NCI-H1436 treated with DMSO at 0.1 percent for 48 hours (cell line): ENCODE measurements at places on chromosomes 3 and 15.

- DNase-seq, result no peak
These were observed 24.4 kb downstream of the SEC61A1 start for GRCh38 chr3:128076483-128077201.

DNA sequence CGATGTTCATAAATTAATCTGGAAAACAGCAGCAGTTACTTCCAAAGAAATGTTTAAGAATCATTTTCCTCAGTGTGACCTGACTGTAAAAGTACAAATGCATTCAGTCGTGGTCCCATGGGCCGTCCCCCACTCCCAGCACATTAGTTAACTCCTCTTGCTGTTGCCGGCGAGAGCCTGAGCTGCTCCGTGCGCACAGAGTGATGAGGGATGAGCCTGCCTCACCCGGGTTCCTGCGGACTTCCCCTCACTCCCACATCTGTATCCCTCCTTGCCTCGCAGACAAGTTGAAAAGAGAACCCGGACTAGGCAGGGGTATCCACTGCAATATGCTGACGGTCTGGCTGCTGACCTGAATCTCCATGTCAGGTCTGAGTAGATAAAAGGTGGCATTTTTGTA lies 861.7 kb upstream of the NR2F2 start:
- DNase-seq, result no peak

DNA sequence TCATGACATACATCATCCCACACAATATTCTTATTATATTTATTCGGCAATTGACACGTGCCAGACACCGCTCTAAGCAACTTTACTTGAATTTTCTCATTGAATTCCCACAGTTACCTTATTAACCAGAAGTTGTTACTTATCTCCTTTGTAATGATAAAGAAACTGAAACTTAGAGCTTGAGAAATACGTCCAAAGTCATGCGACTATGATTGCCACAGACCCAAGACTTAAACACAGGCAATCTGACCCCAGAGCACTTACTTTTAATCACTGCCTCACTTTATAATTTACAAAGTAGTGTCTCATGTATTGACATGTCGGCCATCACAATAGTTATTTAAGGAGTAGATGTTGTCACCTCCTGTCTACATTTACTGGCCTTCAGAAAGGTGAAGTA lies 64.7 kb downstream of the ATP13A4 start:
- no peak for DNase-seq

- DNase-seq, result no peak
These were observed 64.6 kb downstream of the TPRG1 start for GRCh38 chr3:189236352-189236751.

- no peak for DNase-seq
These were observed 54.3 kb upstream of the SMAD3 start for GRCh38 chr15:67010898-67011616.

DNA sequence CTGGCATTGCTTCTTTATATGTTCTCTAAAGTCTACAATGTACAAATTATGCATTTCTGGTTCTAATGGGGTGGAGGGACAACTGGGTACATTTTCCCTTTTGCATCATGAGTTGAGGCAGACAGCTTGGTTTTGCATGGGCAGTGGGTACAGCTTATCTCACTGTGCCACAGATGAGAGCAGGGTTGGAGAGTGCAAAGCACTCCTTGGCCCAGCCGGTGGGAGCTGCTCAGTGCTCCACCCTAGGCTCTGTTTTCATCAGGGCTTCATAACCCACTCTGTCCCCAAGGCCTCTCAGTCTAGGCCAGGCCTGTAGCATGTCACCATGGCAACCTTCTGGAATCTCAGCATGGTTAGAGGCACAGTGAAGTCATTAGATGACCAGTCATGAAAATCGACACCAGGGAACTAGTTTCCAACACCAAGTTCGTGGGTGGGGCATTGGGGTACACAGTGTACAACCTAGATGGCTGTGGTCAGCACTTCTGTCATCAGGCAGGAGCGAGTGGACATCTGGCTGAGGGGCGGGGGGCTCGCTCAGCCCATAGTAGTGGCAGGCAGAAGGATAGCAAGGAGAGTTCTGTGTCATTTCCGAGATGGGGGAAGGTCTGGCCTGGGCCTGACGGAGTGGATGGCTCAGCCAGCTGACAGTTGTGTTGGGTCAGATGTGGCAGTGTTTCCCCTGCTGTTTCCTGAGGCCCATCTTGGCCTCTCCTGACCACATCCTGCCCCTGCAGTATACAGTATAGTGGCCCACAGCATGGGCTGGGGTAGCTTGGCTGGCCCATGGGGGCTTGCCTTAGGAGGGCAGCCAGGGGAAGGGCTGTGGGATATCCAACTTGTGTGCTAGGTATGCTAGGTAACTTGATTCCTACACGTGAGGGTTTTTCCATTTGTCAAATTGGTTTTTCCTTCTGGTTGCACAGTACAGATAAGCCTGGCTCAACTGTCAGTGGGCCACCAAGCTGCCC lies 75.7 kb upstream of the PRR23C start:
- no peak for DNase-seq

DNA sequence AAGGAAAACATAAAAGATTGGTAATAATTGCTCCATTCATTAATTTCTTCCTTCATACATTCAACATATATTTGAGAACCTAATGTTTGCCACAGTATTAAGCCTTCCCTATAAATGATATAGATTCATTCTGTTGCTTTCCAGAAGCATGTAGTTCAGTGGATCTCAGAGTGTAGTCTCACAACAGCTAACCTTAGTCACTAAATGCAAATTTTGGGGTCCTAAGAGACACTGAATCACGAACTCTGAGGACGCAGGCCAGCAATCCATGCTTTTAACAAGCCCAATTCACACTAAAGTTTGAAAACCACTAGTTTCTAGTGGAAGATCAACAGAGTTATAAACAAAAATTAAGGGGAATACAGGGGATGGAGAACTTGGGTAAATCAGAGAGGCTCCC lies 7.2 kb upstream of the AQR start:
- no peak for DNase-seq

DNA sequence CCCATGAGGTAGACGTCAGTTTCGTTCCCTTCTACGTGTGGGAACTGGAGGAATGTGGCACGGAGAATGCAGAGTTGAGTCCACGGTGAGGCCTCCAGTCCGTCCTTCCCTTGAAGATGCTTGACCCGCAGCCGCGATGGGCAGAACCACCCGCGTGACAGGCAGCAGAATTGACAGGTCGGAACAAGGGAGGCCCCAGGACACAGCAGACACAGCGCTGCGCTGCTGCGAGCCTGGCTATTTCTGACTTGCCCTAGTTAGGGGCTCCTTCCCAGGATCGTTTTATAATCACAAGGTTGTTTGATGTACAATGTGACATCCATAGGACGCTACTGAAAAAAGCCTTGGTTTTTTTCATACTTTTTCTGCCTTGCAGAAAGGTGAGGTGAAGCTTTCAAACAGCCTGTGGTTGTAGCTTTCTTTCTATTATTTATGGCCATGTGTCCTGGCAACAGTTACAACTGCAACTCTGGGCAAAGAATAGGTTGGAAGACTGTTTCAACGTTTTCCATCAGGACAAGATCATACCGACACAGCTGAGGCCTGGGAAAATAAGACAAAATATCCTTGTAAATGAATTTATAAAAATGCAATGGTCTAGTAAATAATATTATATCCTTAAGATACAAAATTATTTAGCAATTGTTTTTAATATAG lies 9.6 kb upstream of the TMEM41A start:
- no peak for DNase-seq

- DNase-seq, result no peak
These were observed 103.5 kb downstream of the SEMA6D start for GRCh38 chr15:47820747-47821319.

DNA sequence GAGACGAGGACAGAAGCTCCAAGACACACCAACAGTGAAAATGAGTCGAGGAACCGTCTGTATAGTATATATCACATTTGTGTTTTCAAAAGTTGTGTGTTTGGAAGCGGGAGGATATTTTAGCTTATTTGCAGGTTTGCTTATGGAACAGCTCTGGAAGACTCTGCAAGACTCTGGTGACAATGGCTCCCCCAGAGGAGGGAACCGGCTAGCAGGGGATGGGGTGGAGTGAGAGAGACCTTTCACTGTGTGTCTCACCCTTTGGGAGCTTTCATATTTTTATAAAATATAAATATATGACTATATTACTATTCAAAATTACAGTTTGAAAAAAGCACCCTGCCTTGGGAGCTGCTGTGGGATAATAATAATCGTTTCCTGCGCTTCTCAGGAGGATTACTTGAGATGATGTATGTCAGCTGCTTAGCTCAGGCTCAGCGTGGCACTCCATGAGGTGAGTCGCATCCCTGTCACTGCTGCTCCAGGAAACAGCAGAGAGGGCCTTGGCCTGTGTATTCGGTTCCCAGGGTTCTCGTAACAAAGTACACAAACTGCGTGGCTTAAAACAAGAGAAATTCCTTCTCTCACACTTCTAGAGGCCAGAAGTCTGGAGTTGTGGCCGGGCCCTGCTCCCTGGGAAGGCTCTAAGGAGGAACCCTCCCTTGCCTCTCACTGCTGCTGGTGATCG lies 183.9 kb downstream of the FAM43A start:
- no peak for DNase-seq

DNA sequence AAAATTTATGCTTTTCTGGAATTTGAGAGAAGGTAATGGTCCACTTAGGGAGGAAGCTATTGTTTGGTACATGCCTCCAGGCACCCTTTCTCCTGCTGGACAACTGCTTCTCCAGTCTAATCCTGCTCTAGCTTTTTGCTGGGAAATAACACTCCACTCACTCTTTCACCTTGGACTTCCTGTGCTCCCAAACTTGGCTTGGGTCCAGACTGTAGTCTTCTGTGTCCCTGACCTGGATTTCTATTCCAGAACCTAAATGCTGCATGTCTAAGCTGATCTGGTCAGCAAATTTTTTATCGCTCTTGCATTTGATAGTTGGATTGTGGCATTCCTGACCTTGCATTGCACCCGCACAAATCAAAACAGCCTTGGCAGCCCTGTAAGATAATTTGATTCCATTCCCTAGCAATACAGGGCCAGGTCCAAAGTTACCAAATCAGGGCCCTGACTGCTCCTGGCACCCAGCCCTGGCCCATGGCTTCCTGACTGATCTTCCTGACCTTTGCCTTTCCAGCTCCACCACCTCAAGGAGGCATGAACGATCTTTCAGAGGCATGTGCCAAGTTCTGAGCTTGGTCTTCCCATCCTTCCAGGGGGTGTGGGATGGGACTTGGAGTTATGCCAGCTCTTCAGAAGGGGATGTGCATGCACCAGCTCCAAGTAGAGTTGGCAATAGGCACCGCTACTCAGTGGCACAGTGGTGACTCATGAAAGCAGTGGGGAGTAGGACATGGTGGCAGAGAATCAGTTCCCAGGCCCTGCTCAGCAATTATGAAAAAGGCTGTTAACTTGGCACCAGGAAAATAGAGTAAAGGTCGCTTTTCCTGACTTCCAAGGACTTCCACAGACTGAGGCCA lies 43.9 kb upstream of the GOLGA8J start:
- DNase-seq, result no peak

DNA sequence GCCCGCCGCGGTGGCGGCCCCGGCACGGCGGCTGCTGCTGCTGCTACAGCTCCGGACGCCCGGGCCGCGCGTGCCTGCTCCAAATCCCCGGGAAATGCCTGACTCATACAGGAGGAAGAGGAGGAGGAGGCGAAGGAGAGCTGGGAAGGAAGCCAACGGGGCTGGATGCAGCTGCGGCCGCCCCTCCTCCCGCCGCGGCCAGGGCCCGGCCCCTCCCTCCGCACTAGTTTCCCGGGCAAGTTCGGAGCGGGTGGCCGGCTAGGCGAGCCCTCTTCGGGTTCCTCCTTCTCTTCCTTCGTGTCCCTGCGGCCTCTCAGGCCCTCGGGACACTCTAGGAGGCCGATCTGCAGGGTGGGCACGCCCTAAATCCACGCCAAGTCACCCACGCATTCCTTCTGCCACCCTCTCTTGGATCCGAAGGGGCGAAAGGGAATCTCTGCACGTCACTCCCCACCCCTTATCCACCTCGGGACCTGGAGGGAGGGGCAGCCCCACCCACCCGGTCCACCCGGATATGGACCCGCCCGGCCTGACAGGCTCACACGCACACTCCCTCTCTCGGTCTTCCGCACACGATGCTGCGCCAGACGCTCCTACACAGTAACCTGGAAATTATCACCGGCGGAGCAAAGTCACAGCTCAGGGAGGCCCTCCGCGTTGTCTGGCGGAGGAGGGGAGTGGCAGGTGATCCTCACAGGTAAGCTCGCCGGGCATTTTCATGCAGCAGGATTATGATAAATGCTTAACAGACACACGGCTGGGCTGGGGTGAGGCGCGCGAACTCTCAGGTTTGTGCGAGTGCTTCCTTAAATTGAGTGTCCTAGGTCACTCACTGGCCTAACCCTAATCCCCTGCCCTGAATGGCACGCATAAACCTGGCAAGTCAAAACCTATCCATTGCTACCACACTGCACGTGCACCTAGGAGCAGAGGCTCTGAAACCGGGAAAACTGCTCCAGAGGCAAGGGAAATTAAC lies at the start of the genes OSBPL10 and ZNF860:
Gene OSBPL10 (minus strand): TSS at position 57 of the 976 bp plus-strand sequence. CDS start 83 bp downstream, outside the sequence.
Gene ZNF860 (plus strand): TSS at position 545 of the 976 bp plus-strand sequence. CDS start 7,330 bp downstream, outside the sequence.
- DNase-seq, result no peak

DNA sequence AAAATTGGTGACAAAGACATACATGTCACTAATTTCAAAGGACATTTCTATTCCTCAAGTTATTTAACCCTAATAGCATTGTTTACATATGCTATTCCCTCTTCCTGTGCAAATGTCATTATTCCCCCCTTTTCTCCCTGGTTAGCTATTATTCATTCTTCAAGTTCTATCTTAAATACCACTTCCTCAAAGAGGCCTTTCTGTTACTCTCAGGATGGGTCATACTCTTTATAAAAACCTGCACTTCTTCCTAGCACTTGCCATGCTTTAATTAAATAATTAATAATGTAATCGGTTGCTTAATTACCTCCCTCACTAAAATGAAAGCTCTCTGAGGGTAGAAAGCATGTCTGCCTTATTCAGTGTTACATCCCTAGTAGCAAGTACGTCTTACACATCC lies 88.5 kb downstream of the XRN1 start:
- no peak for DNase-seq

- no peak for DNase-seq
These were observed 216.9 kb upstream of the THBS1 start for GRCh38 chr15:39363761-39364586.

DNA sequence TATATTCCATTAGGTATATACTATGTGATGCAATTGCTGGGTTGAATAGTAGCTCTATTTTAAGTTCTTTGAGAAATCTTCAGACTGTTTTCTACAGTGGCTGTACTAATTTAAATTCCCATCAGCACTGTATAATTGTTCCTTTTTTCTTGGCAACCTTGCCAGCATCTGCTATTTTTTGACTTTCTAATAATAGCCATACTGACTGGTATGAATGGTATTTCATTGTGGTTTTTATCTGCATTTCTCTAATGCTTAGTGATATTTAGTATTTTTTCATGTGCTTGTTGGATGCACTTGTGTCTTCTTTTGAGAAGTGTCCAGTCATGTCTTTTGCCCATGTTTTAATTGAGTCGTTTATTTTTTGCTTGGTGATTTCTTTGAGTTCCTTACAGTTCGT lies 145.1 kb upstream of the PLSCR5 start:
- no peak for DNase-seq

DNA sequence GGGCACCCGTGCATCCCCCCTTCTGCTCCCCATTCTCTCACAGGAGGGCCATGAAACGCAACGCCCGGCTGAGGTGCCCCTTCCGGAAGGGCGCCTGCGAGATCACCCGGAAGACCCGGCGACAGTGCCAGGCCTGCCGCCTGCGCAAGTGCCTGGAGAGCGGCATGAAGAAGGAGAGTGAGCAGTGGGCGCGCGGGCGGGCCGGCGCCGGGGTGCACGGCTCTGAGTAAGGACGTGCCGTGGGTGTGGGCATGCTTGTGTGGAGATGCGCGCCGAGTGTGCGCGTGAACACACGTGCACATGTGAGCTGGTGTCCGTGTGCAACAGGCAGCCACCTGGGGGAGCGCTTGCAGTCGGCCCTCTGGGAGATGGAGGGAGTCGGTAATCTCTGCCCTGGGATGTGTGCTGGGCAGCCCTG lies 28.1 kb downstream of the NR1I2 start:
- DNase-seq, result no peak

- no peak for DNase-seq
These were observed 190.7 kb downstream of the ZIC4 start for GRCh38 chr3:147215660-147216059.
